ENCODE measurements at places on chromosomes 11 and 22.

- DNase-seq = no peak
Measured at GRCh38 chr11:133903875-133904817, 52.6 kb downstream of the IGSF9B start.

DNA sequence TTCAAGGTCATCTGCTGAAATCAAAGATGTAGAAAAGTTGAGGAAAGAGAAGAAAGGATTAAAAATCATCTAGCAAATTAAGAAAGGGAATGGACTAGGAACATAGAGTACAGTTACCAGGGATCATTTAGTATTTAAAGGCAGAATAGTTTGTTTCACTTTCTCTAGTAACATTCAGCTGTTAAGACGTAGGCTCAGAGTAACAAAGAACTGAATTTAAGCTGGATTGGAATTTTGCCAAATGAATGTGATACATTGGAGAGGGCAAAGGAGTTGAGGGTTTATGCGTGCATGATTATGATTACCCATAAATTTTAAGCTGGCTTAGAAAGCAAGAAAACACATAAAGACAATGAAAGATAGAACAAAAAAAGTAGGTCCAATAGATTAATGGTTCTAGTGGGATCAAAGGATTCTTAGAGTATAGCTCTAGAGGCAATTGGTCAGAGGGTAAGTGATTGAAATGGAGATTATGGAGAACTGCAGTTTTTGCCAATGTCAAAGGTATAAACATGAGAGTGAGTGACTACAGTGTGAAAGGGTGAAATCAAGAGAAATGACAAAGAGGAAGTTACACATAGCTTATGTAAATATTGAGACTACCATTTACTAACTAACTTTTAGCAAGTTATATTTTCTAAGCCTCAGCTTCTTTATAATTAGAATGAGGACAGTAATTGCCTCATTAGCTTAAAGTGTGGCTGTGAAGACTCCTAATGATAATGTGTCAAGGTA is 190.0 kb downstream of the GRIA4 start:
- DNase-seq = peak; percentile 64

- no peak for DNase-seq
Measured at GRCh38 chr11:128181088-128181480, 406.3 kb downstream of the ETS1 start.

DNA sequence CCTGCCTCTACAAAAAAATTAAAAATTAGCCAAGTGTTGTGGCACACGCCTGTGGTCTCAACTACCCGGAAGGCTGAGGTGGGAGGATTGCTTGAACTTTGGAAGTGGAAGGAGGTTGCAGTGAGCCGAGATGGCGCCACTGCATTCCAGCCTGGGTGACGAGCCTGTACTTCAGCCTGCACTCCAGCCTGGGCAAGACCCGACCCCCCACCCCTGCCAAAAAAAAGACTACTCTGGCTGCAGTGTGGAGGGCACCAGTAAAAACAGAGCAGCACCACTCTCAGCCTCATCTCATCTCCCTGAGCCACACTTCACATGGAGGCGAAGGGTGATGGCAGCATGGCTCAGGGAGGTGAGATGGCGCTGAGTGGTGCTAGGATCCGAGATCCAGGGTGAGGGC is 50.3 kb upstream of the THY1 start:
- no peak for DNase-seq

GRCh38 chr11:69518081-69518950 is 36.9 kb downstream of the LINC01488 start:
- DNase-seq = no peak

DNA sequence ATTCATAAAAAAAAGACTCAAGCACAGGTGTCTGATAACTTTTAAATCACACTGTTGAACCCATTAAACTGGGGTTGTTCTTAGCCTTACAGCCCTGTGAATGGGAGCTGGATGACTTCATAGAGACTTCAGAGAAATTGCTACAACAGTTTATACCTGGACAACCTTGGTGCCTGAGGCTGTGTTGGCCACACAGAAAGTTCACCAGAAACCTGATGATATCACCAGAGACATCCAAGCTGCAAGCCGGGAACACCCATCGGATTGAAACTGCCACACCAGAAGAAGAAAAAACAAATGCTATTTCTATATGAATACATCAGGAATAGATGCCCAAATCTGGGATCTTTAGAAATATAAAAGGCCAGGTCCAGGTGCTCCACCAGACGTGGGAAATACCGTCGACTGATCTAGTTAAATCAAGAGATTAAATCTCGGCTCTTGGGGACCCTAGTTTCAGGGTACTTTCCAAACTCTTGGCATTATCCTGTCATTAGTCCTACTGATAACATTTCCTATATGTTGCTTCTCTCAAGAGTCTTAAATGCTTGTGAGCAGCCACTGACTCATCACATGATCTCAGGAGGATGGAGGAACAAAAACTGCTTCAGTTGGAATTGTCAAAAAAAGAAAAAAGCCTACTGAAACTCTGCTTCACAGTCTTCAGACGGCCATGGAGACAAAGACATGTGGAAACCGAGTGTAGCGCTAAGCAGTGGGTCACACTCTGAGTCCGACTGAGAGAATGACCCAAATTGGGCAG is 28.6 kb upstream of the APOL5 start:
- no peak for DNase-seq

- DNase-seq = no peak
Measured at GRCh38 chr11:20126724-20127123, 33.6 kb downstream of the DBX1 start.

GRCh38 chr11:3220101-3220500 is 1.5 kb upstream of the MRGPRG start:
- no peak for DNase-seq

DNA sequence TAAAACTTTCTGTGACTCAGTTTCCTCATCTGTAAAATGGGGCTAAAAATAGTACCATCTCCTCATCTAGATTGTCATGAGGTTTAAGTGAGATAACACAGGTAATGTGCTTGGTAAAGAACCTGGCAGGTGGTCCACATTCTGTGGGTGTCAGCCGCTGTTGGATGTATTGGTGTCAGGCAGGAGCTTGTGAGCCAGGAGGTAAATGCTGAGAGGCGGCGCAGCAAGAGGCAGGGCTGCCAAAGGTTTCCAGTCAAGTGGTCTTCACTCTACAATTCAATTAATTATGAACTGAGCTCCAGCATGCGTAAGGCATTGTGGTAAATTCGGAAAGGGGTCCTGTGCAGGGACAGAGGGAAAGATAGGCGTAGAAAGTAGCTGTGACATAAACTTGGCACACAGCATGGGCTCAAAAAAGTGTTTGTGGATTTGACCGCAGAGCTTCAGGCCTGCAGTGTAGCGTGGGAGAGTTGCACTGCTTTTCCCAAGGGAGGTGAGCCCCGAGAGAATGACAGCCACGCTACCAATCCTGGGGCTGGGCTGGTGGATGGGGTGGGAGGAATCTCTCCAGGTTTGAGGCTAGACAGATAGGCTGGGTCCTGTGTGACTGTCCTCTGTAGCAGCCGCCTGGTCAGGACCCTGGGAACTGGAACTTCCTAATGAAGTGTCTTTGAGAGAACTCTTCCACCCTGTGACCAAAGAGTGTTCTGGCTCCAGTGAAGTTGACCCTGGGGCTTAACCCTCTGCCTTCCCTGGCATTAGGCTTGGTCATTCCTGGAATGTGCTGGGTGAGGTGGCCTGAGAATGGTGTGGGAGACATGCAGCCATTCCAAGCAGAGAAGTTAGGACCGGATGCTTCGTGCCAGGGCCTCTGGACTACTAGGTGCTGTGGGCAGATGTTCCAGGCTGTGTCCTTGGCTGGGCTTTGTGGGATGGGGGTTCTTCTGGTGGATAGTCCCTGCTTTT is 122.4 kb downstream of the FEZ1 start:
- DNase-seq = peak; percentile 26

DNA sequence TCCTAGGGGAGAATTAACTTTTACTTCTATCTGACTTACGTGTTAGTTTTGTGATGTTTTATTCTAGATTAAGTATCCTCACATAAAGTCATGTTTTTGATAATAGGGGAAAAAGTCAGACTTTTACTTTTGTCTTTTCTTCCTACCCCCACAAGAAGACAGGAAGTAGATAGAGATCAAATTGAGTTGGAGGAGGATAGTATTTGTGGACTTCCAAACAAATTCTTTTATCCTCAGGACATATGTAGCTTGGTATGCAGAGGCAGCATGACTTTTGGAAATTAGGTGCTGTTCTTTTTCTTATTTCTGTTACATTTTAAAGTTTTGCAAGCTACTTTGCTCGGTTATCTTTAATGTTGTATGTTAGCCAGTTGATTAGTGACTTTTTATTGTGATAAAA is 61.4 kb downstream of the MTMR3 start:
- no peak for DNase-seq

DNA sequence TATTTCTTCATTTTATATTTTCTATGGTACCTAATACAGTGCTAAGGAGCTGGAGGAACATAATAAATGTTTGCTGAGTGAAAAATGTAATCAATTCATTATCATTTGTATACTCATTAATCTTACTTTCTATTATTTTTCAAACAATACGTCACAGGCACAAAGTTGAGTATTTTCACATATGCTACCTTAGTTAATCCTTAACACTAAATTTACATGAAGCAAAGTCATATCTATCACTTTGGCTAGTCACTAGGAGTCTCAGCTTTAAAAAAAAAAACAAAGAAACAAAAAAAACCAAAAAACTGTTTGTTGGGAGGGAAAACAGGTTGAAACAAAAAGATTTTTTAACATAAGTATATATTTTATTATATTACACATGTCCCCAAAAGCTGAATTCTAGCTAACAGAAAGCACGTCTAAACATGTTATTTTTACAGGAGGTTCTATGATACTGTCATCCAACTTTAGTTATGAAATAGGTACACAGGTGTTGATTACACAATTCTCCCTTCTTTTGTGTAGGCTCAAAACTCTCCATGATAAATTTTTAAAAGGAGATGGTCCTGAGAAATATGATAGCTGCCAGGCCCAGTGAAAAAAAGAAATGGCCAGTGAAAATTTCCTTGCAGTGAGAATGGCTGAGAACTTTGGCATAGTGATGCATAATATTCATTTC is 14.3 kb downstream of the HPS5 start:
- DNase-seq = no peak

GRCh38 chr22:45225732-45226502 is 14.8 kb downstream of the KIAA0930 start:
- DNase-seq = no peak

- no peak for DNase-seq
Measured at GRCh38 chr11:31646216-31646615, 136.6 kb downstream of the ELP4 start.

DNA sequence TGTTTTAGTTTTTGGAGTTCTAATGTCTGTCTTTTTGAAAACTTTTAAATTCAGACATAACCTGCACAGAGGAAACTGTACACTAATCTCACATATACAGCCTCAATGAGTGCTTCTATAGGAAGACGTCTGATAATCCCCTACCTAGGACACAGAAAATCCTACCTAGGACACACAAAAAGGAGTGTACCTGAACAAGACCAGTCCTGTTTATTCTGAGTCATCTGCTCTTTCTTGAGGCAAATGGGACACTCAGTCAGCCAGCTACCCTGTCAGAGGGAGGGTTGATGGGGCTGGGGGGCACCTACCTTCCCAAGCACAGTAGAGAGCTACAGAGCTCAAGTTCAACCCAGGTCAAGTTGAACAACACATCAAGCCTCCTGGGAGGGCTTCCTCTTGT is 346.6 kb upstream of the NCAM1 start:
- DNase-seq = no peak

GRCh38 chr11:12046636-12047236 is 38.3 kb upstream of the DKK3 start:
- no peak for DNase-seq

- no peak for DNase-seq
Measured at GRCh38 chr22:27844656-27845591, 43.4 kb upstream of the MN1 start.

DNA sequence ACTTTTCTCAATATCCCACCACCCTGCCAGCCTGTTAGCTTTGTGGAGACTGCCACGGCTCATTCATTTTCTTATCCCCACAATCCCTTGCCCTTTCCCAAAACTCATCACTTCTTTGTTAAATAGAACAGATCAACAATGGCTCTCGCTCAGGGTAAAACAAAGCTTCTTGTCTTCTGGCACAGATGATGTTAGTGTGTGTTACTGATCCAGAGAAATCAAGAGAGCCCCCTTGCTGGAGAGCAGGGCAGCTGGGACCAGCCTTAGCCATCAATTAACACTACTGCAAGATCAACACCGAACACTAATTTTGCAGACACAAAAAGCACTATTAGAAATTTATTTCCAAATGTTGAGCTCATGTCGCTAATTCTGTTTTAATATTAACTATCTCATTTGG is 420.9 kb downstream of the TENM4 start:
- no peak for DNase-seq

DNA sequence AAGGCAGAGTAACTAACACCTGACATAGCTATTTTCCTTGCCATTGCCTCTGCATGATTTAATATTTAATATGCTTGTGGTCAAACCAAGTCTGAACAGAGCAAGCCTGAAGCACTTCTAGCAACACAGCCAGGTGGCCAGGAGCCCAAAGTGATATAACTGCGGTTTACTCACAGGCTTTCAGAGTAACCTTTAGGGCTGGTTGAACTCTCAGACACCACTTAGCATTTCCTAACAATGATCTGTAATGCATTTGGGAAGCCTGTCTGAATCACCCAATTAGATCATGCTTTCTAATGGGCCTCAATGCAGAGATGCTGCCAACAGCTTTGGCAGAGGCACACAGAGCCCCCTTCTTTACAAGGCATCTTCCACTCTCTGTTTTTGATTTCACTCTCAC is 96.1 kb downstream of the FDX1 start:
- no peak for DNase-seq

DNA sequence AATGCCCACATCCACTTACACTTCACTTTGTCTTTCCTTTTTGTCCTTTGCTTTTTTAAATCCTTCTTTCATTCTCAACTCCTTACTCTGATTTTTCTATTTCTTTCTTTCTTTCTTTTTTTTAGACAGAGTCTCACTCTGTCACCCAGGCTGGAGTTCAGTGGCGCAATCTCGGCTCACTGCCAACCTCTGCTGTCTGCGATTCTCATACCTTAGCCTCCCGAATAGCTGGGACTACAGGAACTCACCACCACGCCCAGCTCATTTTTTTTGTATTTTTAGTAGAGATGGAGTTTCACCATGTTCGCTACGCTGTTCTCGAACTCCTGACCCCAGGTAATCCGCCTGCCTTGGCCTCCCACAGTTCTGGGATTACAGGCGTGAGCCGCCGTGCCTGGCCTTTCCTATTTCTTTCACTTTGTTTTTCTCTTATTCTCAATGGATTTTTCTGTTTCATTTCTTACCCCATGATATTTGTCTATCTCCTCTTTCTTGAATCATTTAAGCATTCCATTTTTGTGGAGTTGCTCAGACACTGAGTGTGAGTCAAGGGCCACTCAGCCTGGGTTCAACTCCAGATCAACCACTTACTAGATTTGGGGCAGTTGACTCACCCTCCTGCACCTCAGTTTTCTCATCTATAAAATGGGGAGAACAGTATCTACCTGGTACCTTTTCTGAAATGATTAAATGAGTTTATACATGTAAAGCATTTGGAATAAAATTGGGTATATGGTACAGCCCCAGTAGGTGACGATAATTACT is 7.6 kb downstream of the KCNJ5 start:
- DNase-seq = no peak

- no peak for DNase-seq
Measured at GRCh38 chr11:108807262-108807661, 142.4 kb downstream of the DDX10 start.

GRCh38 chr11:102415304-102415916 is 37.2 kb downstream of the TMEM123 start:
- no peak for DNase-seq

GRCh38 chr11:33509632-33510031 is 191.0 kb downstream of the C11orf91 start:
- DNase-seq = no peak

Data from NCI-H82 (cell line).